ENCODE measurements at places on chromosomes 1 and 21.
A peak's percentile ranks its signal among the peaks of the same experiment; 100 is the strongest.

- no peak overlapping the region for H3K27ac ChIP-seq
- H3K36me3 ChIP-seq: no peaks in the 10 kb centered on the region
- no peak for DNase-seq
Observed at GRCh38 chr1:53308506-53308905, 19.4 kb downstream of the LRP8 start.

DNA sequence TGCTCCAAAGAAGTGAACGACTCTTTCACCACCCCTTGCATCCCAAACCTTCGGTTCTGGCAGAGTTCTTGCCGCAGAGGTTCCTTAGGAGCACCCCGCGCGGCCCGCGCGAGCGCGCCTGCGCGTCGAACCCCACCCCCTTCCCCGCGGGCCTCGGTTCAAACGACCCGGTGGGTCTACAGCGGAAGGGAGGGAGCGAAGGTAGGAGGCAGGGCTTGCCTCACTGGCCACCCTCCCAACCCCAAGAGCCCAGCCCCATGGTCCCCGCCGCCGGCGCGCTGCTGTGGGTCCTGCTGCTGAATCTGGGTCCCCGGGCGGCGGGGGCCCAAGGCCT is at the start of gene C1orf56:
Gene C1orf56, plus strand, starts transcription at position 161 of the 334 bp plus-strand sequence. Its CDS starts 97 bp downstream, at position 258.
- H3K36me3 ChIP-seq: peaks cover 24% of the 10 kb centered on the region
- peak within 1 kb of the TSS; percentile 68 for H3K27ac ChIP-seq
- H3K27me3 ChIP-seq: no peaks in the 10 kb centered on the region
- DNase-seq: peak; percentile 70

DNA sequence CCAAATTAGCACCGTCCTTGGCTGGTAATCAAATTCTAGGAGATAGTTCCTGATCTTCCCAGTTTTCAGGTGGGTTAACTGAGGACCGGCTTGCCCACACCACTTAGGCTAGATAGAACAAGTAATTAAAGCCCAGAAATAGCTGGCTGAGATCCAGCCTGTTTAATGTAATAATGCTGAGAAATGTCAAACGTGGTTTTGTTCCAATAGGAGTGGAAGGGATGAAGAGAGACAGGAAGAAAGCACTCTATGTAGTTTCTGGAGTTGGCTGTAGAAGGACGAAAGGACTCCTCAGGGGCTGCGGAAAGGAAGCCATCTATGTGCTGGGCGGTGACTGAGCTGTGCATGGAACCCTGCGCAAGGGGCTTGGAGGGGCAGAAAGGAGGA is 18.6 kb downstream of the NAV1 start:
- peaks cover 59% of the 10 kb centered on the region for H3K4me1 ChIP-seq
- peak; percentile 48 for DNase-seq
- no peak overlapping the region for H3K4me3 ChIP-seq
- H3K36me3 ChIP-seq: peaks cover 13% of the 10 kb centered on the region
- H3K27me3 ChIP-seq: no peaks in the 10 kb centered on the region

GRCh38 chr1:29412591-29412990 is 176.3 kb downstream of the PTPRU start:
- no peak overlapping the region for H3K4me3 ChIP-seq
- peaks cover 5% of the 10 kb centered on the region for H3K4me1 ChIP-seq
- no peaks in the 10 kb centered on the region for H3K27me3 ChIP-seq
- H3K36me3 ChIP-seq: no peaks in the 10 kb centered on the region
- DNase-seq: no peak

- no peak overlapping the region for H3K27ac ChIP-seq
- no peak for DNase-seq
- H3K36me3 ChIP-seq: no peaks in the 10 kb centered on the region
- H3K4me3 ChIP-seq: no peak overlapping the region
- no peaks in the 10 kb centered on the region for H3K27me3 ChIP-seq
Observed at GRCh38 chr1:30793209-30793608, 35.6 kb upstream of the LAPTM5 start.

DNA sequence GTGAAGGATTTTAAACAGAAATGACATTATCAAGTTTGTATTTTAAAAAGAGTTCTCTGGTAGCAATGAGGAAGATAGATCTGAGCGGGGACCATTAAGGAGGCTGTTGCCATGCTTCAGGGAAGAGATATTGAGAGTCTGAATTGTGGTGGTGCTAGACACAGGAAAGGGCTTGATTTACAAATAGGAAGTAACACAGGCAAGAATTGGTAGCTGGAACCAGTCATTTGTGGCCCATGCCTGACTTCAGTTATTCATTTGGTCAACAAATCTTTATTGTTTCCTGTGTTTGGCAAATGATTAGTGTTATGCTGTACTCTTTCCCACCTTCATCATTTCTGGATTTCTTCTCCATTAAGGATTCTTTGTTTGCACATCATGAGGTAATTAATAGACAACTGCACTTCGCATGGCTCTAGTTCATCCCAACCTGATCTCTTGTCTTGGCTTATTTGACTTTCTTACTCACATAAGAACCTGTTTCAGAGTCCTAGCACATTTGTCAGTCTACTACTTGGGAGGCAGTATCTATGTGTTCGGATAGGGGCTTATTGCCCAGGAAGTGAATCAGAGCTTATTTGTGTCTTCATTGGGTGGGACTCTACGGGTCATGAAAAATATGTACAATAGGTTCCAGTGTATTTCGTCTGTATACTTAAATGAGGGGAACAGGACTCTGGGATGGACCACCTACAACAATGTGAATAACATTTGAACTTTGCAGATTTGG is 32.3 kb downstream of the EEIG2 start:
- H3K36me3 ChIP-seq: no peaks in the 10 kb centered on the region
- H3K4me3 ChIP-seq: no peak overlapping the region
- no peak for DNase-seq
- H3K4me1 ChIP-seq: no peaks in the 10 kb centered on the region

- no peaks in the 10 kb centered on the region for H3K27me3 ChIP-seq
- peaks cover 45% of the 10 kb centered on the region for H3K36me3 ChIP-seq
- H3K27ac ChIP-seq: no peak overlapping the region
- H3K4me1 ChIP-seq: no peaks in the 10 kb centered on the region
Observed at GRCh38 chr1:50419907-50420677, 3.2 kb downstream of the DMRTA2 start.

DNA sequence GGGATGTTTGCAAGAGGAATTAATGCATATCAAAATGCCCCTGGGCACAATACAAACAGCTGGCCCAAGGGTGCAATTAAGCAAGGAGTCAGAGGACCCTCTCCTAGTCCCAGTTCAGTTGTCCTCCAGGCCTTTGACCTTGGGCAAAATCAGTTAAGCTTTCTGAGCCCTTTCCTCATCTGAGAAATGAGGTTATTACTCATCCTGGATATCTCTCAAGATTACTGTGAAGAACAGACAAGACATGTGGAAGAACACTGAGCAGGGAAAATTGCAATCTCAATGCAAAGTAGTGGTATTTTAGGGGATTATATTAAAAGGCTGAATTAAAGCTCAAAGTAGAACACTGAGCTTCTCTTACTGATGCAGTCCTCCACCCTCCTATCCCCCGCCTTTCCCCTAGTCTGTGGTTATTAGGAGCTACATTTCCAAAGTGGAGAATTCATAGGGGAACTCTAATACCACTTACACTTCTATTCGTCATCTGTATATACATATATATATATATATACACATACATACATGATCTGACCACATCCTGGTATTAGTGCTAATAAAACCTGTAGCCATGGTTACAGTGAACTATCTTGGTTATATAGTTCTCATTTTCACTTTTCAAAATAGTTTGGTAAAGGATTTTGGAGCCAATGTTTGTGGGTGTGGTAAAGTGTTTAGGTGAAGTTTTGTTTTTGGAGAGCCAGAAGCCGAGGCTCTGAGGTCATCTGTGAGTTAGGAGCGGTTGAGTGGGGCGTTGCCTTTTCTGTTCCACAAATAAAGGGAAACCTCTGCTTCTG is 18.1 kb downstream of the KIAA0040 start:
- no peak overlapping the region for H3K27ac ChIP-seq
- H3K27me3 ChIP-seq: no peaks in the 10 kb centered on the region
- no peak overlapping the region for H3K4me3 ChIP-seq
- no peak for DNase-seq
- peaks cover 3% of the 10 kb centered on the region for H3K4me1 ChIP-seq

DNA sequence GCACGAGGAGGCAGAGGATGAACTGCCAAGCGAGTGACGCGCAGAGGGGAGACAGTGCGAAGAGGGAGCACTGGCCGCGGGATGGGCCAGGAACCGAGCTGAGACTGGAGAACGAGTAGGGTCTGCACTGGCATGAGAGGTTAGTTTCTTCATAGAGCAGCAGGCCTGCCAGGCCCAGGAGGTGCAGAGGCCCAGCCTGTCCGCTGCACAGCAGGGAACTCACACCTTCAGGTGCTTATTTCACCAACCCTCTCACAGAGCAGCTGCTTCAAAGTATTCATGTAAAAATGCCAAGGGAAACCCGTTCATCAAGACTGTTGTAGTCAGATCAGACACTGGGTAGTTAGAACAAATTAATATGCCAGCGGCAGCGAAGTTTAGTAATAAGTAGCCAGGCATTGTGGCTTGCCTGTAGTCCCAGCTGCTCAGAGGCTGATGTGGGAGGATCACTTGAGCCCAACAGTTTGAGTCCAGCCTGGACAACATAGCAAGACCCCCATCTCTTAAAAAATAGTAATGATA is 144.5 kb downstream of the SLC45A1 start:
- DNase-seq: no peak
- H3K4me1 ChIP-seq: peaks cover 47% of the 10 kb centered on the region
- no peak overlapping the region for H3K4me3 ChIP-seq
- H3K27me3 ChIP-seq: no peaks in the 10 kb centered on the region

DNA sequence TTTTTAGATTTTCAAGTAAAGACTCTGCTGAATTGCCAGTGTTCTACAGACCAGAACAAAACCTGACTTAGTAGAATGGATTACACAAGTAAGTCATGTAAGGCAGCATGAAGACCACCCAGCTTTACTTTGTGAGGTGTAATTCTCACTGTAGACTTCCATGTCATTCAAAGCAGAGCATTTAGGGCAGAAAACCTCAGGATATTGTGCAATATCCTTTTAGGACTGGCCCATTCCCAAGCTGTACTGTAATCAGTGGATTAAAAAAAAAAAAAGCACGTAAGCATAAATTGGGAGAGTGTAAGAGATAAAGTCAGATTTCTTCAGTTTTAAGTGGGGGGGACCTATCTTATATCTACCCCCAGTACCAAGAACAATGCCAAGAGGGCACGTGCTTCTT is 380.5 kb upstream of the PRMT6 start:
- H3K4me3 ChIP-seq: no peak overlapping the region
- DNase-seq: no peak
- no peaks in the 10 kb centered on the region for H3K36me3 ChIP-seq

GRCh38 chr1:185490924-185491323 is 173.9 kb upstream of the IVNS1ABP start:
- H3K36me3 ChIP-seq: no peaks in the 10 kb centered on the region
- no peaks in the 10 kb centered on the region for H3K27me3 ChIP-seq
- H3K4me1 ChIP-seq: no peaks in the 10 kb centered on the region
- no peak for DNase-seq
- no peak overlapping the region for H3K27ac ChIP-seq

DNA sequence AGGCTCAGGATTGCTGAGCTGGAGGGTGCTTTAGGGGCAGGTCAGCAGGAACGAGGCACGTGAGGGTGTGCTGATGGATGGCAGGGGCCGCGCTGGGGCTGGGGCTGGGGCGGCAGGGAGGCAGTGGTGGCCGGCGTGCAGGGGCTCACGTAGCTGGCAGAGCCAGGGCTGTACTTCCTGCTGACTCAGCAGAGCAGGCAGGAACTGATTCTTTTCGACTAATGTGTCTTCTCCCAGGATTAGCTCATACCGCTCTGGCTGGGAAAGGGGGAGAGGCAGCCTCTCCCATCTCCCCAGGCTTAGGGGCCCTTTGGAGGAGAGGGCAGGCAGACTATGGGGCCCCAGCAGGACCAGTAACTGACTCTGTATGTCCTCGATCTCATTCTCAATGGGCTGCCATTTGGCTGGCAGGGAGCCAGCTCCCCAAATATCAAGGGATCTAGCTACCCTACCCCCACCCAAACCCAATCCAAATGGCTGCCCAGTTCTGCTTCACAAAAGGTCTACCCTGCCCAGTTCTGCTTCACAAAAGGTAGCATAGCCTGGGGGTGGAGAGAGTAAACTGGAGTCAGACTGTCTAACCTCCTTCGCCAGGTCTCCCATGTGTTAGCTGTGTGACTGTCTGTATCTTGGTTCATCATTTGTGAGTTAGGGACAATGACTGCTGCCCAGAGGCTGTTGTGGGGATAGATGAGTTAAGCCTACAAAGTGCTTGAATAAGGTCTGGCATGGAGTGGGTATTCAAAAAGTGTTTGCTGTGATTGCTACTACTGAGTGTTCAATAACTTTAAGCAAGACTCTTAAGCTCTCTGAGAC is 100.1 kb upstream of the SLC2A1 start:
- H3K36me3 ChIP-seq: no peaks in the 10 kb centered on the region
- H3K27ac ChIP-seq: no peak overlapping the region
- DNase-seq: peak; percentile 54
- no peaks in the 10 kb centered on the region for H3K27me3 ChIP-seq

- no peaks in the 10 kb centered on the region for H3K4me1 ChIP-seq
- no peaks in the 10 kb centered on the region for H3K36me3 ChIP-seq
- no peak for DNase-seq
Observed at GRCh38 chr1:37753473-37754321, 11.2 kb downstream of the EPHA10 start.

- peak; percentile 34 for DNase-seq
- H3K36me3 ChIP-seq: peaks cover 9% of the 10 kb centered on the region
- no peaks in the 10 kb centered on the region for H3K27me3 ChIP-seq
- H3K4me1 ChIP-seq: peaks cover 32% of the 10 kb centered on the region
- H3K27ac ChIP-seq: no peak overlapping the region
Observed at GRCh38 chr1:39129514-39129913, 75.0 kb upstream of the MACF1 start.

GRCh38 chr1:189787201-189787600 is 690.5 kb downstream of the BRINP3 start:
- H3K27me3 ChIP-seq: no peaks in the 10 kb centered on the region
- no peak overlapping the region for H3K27ac ChIP-seq
- H3K4me1 ChIP-seq: no peaks in the 10 kb centered on the region
- H3K36me3 ChIP-seq: no peaks in the 10 kb centered on the region
- no peak for DNase-seq

DNA sequence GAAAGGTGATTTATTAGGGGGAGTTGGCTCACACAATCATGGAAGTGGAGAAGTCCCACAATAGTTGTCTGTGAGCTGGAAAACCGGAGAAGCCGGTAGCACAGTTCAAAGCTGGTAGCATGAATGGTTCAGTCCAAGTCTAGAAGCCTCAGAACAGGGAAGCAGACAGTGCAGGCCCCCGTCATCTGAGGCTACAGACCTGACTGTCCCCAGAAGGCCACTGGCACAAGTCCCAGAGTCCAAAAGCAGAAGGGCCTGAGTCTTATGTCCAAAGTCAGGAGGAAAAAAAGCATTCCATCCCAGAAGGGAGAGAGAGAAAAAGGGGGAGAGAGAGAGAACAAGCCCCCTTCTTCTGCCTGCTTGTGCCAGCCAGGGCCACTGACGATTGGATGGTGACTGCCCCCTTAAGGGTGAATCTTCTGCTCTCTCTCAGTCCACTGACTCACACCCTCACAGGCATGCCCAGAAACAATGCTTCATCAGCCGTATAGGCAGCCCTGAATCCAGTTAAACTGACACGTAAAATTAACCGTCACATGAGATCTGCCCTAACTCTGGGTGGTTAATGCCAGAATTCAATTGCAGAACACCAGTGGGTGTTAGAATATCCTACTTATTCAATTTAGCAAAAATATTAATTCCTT is 49.3 kb upstream of the POU2F1 start:
- no peak overlapping the region for H3K4me3 ChIP-seq
- no peak overlapping the region for H3K27ac ChIP-seq
- peaks cover 6% of the 10 kb centered on the region for H3K4me1 ChIP-seq
- no peaks in the 10 kb centered on the region for H3K36me3 ChIP-seq

Data from SJCRH30 (cell line).